Stimulated activated CD8-positive, alpha-beta memory T cell treated with anti-CD3 and anti-CD28 coated beads, Interleukin-2, amount 100 ng/mL, for 48 hours (primary cell): ENCODE measurements at places on chromosomes 11 and 22.

GRCh38 chr22:46078241-46079092 lies 71.9 kb upstream of the PPARA start:
- DNase-seq, result no peak

GRCh38 chr11:122100037-122100755 lies 15.8 kb downstream of the BLID start:
- no peak for DNase-seq

DNA sequence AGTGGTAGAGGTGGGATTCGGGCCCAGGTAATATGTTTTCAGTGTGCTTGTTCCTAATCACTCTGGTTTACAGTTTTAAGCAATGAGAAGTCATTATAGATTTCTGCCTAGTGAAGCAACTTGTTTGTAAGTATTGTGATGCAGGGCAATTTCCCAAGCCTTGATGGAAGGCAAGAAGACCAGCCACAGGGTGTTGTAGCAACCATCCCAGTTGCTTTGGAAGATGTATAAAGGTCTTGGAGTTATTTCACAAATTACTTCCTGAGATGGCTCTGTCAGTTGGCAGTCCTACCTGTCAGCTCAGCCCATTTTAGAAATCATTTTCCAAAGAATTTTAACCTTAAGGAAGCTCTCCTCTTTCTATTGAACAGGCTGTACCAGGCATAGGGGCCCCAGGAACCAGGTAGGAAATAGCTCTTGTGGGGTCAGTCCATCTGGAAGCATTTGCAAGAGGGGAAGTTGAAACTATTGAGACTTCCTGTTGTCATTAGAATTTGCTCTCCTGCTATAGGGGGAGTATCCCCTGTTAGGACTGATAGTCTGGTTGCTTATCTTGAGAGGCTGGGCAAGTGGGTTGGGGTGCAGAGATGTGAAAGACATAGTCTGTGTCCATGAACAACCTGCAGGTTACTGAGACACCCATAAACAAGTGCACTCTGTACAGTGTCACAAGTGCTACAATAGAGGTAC lies 47.9 kb downstream of the STIM1 start:
- DNase-seq, result no peak

- DNase-seq, result no peak
These were observed 96.6 kb upstream of the AKIP1 start for GRCh38 chr11:8814209-8814922.

- no peak for DNase-seq
These were observed 1.6 kb downstream of the ALX4 start for GRCh38 chr11:44308256-44308922.
